Lower lobe of right lung (tissue), 2 donors: ENCODE measurements at places on chromosomes 6 and 20. TPM values are rescaled to one million over a fixed set of nuclear protein-coding genes. Genes with fewer than 3 reads are reported as not detected.

- H3K36me3 ChIP-seq, result no peaks in the 10 kb centered on the region
- no peak for DNase-seq
These were observed 34.4 kb downstream of the NCOA7 start for GRCh38 chr6:125824946-125825771.

GRCh38 chr6:168387911-168388310 lies 53.1 kb upstream of the SMOC2 start:
- H3K27ac ChIP-seq, result no peak overlapping the region
- no peak for DNase-seq
- no peaks in the 10 kb centered on the region for H3K4me1 ChIP-seq
- H3K4me3 ChIP-seq, result no peak overlapping the region
- H3K27me3 ChIP-seq, result peaks cover 15% of the 10 kb centered on the region

- DNase-seq, result no peak
- no peaks in the 10 kb centered on the region for H3K36me3 ChIP-seq
- H3K4me3 ChIP-seq, result no peak overlapping the region
- no peaks in the 10 kb centered on the region for H3K27me3 ChIP-seq
These were observed 14.1 kb upstream of the SIRPB2 start for GRCh38 chr20:1505361-1505760.

DNA sequence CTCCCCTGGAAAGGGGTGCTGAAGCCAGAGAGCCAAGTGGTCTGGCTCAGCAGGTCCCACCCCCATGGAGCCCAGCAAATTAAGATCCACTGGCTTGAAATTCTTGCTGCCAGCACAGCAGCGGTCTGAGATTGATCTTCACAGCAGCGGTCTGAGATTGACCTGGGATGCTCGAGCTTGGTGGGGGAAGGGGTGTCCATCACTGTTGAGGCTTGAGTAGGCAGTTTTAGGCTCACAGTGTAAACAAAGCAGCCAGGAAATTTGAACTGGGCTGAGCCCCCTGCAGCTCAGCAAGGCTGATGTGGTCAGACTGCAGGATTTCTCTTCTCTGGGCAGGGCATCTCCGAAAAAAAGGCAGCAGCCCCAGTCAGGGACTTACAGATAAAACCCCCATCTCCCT lies 41.3 kb upstream of the B3GAT2 start:
- peaks cover 16% of the 10 kb centered on the region for H3K27me3 ChIP-seq
- no peak overlapping the region for H3K27ac ChIP-seq
- no peaks in the 10 kb centered on the region for H3K36me3 ChIP-seq
- no peak for DNase-seq

GRCh38 chr6:28589234-28589956 lies 63.7 kb downstream of the GPX5 start:
- no peak for DNase-seq
- no peaks in the 10 kb centered on the region for H3K4me1 ChIP-seq
- H3K27ac ChIP-seq, result no peak overlapping the region
- H3K4me3 ChIP-seq, result no peak overlapping the region

DNA sequence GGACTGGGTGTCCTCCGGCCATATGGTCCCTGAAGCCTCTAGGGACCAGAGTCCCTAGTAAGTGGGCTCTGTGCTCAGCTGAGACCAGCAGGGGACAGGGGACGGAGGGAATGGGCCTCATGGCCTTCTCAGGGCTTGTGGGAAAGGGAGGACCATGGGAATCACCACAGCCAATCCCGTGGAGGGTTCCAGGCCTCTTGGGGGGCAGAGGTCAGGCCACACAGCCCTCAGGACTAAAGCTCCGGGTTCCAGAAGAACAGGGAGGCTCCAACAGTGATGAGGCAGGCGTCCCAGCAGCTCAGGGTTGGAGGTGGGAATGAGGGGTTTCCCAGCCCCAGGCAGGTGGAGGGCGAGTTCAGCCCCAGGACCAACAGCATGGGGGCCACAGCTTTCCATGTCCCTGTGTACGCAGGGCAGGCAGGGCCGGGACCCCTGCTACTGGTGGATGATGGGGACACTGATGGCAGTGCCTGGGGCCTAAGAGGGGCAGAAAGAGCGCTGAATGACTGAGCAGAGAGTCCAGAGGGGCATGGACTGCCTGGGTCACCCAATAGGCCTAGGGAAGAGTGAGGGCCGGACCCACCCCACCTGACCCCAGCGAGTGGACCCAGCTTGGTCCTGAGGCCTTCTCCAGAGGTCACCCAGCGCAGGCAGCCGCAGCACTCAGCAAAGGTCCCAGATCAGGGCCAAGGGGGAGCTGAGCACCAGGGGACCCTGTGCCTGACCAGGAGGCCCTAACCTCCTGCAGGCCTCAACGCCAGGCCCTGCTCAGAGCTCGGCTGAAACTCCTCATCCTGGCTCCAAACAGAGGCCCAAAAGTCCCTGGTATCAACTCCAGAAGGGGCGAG lies 8.8 kb downstream of the MYL9 start:
- peak overlapping the region; percentile 22 for H3K27ac ChIP-seq
- peaks cover 36% of the 10 kb centered on the region for H3K36me3 ChIP-seq
- DNase-seq, result no peak
- peaks cover under 1% of the 10 kb centered on the region for H3K4me1 ChIP-seq
- no peaks in the 10 kb centered on the region for H3K27me3 ChIP-seq
- no peak overlapping the region for H3K4me3 ChIP-seq

DNA sequence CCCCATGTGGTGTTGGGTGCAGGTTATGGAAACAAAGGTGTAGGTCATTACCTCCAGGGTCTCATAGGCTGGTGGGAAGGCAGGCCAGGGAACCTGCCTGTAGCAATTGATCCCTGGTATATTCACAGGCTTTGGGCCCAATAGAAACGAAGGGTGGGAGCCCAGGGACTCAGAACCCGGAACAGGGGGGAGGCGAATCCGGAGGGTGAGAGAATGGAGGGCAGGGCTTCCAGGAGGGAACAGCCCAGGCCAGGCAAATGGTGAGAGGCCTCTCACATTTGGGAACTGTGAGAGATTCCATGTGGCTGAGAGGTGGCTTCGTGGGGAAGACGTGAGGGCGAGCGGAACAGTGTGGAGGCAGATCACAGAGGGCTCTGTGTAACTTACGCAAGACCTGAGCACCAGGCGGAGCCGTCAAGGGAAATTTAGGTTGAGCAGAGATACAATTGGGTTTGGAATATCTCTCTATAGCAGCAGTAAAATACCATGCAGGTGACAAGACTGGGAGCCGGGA lies 267.1 kb downstream of the ERMARD start:
- no peaks in the 10 kb centered on the region for H3K36me3 ChIP-seq
- no peak for DNase-seq
- H3K4me3 ChIP-seq, result no peak overlapping the region
- H3K27me3 ChIP-seq, result peaks cover 16% of the 10 kb centered on the region

GRCh38 chr20:50240092-50240491 lies 49.5 kb downstream of the CEBPB start:
- DNase-seq, result no peak
- no peaks in the 10 kb centered on the region for H3K4me1 ChIP-seq
- no peaks in the 10 kb centered on the region for H3K27me3 ChIP-seq
- no peaks in the 10 kb centered on the region for H3K36me3 ChIP-seq
- no peak overlapping the region for H3K27ac ChIP-seq

GRCh38 chr6:25111782-25112181 lies 167.4 kb upstream of the CARMIL1 start:
- H3K27me3 ChIP-seq, result no peaks in the 10 kb centered on the region
- no peak overlapping the region for H3K27ac ChIP-seq
- DNase-seq, result no peak
- no peaks in the 10 kb centered on the region for H3K4me1 ChIP-seq
- H3K36me3 ChIP-seq, result peaks cover 84% of the 10 kb centered on the region
- H3K4me3 ChIP-seq, result no peak overlapping the region

The TMEM170B gene
- 12.4 TPM for total RNA-seq
